ENCODE measurements at places on chromosomes 6 and 20.

DNA sequence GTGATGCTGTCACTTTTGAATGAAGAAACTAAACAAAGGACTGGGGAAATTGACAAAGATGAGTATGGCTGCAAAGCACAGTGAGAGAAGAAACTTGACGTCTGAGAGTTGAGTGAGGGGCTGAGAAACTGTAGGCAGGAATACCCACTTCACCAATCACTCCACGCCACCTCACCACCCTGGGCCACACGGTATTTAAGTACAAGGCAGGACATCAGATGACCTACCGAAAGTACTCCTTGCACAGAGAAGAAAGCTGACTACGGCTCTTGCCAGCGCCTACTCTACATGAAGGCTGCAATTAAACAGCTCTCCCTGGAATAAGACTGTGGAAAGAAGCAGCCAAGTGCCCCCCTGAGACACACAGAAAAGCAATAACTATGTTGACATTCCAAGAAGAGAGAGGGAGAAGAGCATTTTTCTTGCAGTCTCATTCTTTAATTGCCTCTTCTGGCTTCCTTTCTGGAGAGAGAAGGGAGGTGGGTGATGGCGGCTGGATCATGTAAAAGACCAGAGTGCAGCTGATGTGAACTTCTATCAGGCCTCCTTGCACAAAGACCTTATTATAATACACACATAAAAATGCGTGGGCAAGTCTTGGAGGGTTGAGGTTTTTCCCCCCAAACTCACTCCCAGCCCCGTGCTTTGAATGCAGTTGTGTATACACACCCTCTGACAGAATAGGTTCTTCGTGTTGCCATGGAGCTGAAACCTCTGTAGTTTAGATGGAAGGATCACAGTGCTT, 44.6 kb downstream of the HIVEP2 start:
- no peak for DNase-seq

- no peak for DNase-seq
Observed at GRCh38 chr6:34926655-34927054, 37.6 kb downstream of the ANKS1A start.

- no peak for DNase-seq
Observed at GRCh38 chr6:18209539-18210197, 54.4 kb downstream of the KDM1B start.

DNA sequence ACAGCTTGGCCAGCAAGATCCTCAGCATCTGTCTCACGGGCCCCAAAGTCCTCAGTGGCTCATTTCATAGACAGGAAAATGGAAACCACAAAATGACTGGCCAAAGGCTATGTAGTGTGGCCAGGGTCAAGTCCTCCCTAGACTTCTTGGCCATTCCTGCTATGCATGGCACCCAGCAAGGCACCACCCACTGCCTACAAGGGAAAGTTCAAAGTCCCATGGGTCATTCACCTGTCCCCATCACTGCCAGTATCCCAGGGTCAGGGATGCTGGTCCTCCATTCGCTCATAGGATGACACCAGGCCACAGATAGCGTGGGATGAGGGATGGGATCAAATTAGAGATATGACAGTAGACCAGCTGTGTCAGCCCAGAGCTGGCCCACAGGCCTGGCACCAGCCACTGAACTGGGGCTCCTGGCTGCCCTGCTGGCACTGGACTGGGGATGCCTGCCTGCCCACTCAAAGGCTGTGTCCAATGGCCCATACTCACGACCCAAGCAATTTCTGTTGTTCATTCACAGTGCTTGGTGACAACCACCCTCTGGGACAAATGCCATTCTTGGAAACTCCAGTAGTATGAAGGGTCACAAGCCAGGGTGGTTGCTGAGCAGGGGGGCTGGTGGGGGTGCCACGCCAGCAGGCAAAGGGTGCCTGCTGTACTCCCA, 11.6 kb downstream of the ADISSP start:
- no peak for DNase-seq

DNA sequence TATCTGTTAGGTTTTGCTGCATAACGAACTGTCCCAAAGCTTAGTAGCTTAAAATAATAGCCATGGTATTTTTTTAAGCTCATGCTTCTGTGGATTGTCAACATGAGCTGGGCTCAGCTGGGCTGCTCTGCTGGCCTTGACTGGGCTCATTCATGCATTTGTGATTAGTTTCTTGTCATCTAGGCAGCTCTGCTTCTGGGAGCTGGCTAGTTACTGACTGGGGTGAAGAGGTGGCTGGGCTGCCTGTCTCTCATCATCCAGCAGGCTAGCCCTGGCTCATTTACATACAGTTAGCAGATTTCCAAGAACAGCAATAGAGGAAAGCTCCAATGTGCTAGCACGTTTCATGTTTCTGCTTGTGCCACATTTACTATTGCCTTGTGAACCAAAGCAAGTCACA, 165.1 kb upstream of the PCSK2 start:
- DNase-seq = no peak

DNA sequence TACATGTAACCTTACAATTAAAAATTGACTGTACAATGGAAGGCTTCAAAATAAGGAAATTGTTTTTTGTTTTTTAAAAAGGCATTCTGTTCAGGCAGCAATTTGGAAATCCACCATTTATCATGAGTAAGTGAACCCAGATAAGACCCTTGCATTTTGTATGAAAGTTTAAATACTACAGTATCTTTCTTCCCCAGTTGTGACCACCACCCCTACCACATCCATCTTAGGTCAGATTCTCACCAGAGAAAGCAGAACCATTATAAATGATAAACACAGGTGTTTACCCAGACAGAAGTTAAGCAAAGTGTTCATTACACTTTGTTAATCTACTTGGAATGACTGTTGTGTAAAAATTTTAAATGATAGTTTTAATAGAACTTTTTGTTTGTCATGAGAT, 20.2 kb downstream of the SENP6 start:
- no peak for DNase-seq

DNA sequence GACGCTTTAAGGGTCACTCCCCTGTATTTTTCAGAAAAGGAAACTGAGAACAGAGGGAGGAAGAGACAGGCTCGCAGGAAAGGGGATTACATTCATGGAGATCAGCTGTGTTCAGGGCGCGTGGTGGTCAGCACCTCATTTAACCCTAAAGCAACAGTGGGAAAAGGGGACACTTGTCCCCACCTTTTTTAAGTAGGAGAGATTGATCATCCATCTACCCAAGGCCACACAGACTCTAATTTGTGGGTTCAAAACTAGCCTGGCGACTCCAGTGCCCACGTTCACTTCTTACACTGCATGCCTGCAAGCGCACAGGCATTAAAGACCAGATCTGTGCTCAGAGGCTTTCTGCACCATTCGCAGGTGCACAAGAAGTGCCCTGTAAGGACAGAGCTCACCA, 167.9 kb upstream of the SNX9 start:
- no peak for DNase-seq

DNA sequence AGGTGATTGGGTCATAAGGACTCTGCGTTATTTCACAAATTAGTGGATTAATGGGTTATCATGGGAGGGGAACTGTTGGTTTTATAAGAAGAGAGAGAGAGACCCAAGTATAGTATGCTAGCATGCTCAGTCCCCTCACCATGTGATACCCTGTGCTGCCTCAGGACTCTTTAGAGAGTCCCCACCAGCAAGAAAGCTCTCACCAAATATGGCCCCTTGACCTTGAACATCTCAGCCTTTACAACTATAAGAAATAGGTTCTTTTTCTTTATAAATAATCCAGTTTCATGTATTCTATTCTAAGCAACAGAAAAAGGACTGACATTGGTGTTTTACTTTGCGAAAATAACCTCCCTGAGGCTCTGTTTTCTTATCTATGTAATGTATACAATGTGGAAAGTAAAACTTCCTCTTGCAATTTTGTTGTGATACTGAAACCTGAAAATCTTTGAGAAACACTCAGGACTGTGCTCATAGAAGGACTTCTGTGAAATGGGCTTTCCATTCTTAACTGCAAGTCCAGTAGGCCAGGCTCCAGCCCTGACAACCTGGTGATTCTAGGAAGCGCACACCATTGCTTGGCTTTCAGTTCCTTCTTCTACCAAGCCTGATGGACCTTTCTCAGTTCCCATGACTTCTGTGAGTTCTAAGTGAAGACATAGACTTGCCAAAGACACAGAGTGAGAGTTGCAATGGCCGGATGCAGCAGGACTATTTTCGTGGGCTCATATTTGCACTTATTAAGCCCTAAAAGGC, 21.9 kb downstream of the SIRPD start:
- DNase-seq = no peak

DNA sequence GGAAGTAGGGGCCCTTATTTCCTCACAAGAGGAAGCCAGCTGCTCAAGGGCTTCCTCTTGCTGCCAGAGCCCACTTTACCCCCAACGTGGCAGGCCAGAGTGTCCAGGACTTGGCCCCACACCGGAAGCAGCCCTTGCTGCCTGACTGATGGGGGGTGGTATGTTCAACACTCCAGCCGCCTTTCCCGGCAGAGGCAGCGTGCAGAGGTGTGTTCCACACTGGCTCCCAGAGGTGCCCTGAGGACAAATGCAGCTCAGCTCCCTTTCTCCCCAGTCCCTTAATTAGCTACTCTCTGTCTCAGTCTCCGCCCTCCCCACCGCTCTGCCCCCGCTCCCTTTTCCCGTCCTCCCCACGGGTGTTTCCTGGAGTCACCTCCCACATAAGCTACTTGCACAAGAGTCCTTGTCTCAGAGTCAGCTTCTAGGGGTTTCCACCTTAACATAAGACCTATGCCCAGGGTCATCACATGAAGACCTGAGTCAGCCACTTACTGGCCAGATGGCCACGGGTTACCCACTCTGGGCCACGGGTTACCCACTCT, 61.7 kb upstream of the SHLD1 start:
- DNase-seq = no peak

All from activated T-helper 1 cell treated with anti-CD3 and anti-CD28 coated beads, Interleukin-2, amount 50 U/mL, for 16 hours (primary cell).